ENCODE measurements at places on chromosomes 5 and 9. TPM values are rescaled to one million over a fixed set of nuclear protein-coding genes. Genes with fewer than 3 reads are reported as not detected.

DNA sequence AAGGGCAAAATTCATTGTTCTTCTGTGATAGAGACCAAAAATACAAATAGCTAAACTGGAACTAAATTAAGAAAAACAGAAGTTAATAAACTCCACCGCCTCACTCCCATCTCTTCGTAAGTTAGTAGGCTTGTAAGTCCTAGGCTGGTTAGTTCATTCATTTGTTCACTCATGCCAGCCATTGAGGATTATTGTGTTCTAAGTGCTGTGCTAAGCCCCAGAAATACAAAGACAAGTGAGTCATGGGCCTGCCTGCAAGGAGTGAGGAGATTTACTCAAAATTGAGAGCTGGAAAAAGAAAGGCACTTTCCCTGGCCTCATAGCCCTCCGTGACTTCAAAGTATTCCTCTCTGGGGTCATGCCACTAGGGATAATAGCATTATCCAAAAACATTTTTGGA lies 8.5 kb downstream of the DOCK8 start:
- DNase-seq: no peak

GRCh38 chr5:77832166-77832770 lies 56.1 kb upstream of the TBCA start:
- no peak for DNase-seq

GRCh38 chr9:135879237-135879601 lies 28.1 kb downstream of the CAMSAP1 start:
- no peak for DNase-seq

DNA sequence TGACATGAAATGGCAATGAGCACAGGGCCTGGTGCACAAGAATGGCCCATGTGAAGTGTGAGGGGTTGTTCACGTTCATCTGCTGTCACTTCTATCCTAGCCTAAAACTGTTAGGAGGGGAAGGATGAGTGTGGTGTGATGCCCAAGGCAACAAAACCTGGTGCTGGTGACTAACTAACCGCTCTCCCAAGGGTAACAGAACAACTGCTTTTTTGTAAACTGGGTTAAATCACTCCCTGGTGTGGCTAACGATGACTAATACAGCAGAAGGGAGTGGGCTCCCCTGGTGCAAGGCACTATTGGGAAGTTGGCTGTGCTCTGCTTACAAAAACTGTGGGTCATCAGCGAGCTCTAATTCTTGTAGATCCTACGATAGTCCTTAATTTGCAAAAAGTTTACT lies 103.2 kb upstream of the VCAN start:
- DNase-seq: no peak

DNA sequence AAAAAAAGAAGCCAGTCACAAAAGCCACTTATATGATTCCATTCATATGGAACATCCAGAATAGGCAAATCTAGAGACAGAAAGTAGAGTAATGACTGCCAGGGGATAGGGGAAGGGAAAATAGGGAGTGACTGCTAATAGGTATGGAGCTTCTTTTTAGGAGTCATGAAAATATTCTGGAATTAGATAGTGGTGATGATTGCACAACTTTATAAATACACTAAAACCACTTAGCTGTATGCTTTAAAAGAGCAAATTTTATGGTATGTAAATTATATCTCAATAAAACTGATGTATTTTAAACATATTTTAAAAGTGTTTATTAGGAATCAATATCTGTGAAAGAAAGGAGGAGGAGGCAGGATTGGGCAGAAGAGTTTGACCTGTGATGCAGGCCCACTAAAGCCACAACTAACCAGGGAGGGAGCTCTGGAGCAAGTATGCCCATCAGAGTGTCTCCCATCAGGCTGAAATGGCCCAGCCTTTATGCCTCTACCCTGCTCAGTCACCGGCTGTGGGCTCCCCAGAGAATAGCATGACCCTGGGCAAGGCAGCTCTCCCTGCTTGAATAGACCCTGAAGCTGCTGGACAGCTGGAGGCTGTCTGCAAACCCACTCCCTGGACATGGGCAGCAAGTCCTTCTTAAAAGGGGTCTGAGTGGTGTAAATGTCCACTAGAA lies 96.0 kb upstream of the SLC44A1 start:
- no peak for DNase-seq

- DNase-seq: no peak
Measured at GRCh38 chr5:75824323-75824722, 107.1 kb upstream of the POC5 start.

The GFI1B gene
- polyA plus RNA-seq: 1.6 TPM
